COLO829 (cell line): ENCODE measurements at places on chromosomes 6 and 20.
A peak's percentile ranks its signal among the peaks of the same experiment; 100 is the strongest.

GRCh38 chr6:155881826-155882526, 426.3 kb upstream of the NOX3 start:
- no peak for DNase-seq

DNA sequence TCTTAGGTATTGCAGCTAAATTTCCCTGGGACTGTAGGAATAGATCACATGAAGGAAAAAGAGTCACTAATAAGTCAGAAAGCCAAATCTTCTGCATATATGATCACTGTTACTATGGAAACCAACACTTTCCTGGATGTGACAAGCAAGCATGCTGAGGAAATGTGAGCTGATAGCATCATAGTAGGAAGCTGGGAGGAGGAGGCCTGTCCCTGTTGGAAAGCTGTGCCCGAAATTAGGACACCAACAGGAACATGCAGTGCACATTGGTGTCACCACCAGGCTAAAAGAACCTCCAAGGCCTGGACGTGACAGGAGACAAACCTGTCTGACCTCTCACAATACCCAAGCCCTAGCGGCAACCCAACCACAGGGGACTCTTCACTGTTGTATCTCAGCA, 181.9 kb upstream of the PCSK2 start:
- DNase-seq, result no peak

- no peak for DNase-seq
Observed at GRCh38 chr6:15770347-15771143, 107.7 kb upstream of the DTNBP1 start.

DNA sequence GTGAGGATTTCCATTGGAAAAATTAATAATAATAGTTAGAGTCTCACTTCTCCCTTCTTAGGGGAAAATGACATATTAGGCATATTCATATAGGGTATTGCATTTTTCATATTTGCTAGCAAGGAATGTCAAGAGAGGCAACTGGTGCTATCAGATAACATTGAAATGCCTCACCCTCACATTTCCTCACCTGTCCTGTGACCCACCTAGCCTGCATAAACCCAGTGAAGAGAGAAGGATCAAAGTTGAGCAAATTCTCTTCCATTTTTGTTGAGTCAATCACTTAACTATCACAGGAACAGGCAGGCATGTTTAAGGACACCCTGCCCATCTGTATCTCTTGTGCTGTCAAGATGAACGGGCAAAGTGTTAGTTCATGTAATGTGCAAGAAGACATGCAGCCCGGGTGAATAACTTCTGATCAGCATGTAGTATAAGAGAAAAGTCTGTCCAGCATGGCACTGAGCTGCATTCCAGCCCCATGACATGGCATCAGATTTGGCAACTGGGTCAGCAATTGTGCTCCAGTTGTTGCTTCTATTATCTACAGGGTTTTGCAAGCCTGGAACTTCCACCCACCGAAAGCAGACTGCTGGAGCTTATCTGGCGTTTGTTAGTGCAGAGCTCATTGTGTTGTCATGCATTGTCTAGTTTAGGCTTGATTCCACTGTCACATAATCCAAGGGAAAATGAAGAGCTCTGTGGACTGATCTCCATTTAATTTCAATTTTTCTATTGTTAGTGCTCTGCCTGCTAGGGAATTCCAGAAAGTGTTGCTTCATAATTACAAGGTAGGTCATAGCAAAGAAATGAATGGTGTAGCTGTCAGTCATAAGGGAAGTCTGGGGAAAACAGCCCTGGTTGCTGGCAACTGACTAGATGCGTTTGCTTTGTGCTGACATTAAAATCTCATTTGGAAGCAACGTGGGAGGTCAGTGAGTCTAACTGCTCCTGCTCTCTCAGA, 138.4 kb upstream of the TNFAIP3 start:
- DNase-seq, result peak; percentile 13

DNA sequence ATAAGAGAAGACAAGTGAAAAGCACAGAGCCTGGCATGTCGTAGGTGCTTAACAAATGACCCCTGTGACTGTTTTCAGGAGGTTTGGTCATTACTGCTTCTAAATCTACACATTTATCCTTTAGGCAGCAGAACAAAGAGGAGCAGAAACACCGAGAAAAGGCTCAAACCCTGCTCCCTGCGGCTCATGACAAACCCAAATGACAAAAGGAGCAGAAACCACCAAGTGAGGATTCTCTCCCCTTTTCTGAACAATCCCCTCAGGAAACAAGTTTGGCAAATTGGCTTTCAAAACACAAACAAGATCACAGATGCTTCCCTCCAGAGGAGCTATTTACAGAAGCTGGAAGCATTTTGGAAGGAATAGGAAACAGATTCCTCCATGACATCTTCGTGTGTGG, 15.8 kb upstream of the SIRPG start:
- no peak for DNase-seq

DNA sequence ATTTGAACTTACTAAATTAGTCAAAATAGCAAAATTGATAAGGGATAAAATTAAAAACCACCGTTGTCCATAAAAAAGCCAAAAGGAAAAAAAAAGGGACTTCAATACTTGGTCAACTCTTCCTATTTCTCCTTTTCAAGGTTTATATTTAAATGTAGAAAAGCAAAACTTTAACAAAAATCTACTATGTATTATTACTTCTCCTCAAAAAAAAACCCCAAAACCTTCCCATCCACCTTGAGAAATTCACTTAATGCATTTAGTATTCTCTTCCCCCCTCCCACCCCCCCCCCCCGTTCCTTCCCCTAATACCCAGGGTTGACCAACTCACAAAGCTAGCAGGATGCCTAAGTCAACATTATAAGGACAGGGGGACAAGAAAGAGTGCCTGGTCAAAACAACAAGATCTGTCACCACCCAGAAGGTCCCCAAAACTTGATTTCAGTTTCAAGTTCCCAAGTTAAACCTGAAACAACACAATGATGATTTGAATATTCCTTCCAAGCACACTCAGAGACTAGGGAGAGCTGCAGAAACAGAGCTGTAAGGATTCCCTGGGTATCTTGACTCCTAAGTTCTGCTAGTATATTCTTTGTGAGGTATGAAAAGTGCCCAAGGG, 14.6 kb downstream of the GMDS start:
- no peak for DNase-seq

DNA sequence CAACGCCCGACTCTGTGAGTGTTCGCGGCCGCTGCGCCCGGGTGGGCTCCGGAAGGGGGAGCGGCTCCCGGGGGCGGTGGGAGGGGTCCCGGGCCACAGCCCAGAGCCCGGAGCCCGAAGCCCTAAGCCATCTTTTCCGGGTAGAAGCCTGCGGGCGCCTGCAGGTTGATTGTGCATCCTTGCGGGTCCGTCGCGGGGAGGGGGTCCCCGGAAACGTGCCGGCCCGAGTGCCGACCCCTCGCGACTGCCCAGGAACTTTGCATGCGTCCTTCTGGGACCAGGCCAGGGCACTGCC, 413 bp downstream of the PTPRA start:
- DNase-seq, result no peak

DNA sequence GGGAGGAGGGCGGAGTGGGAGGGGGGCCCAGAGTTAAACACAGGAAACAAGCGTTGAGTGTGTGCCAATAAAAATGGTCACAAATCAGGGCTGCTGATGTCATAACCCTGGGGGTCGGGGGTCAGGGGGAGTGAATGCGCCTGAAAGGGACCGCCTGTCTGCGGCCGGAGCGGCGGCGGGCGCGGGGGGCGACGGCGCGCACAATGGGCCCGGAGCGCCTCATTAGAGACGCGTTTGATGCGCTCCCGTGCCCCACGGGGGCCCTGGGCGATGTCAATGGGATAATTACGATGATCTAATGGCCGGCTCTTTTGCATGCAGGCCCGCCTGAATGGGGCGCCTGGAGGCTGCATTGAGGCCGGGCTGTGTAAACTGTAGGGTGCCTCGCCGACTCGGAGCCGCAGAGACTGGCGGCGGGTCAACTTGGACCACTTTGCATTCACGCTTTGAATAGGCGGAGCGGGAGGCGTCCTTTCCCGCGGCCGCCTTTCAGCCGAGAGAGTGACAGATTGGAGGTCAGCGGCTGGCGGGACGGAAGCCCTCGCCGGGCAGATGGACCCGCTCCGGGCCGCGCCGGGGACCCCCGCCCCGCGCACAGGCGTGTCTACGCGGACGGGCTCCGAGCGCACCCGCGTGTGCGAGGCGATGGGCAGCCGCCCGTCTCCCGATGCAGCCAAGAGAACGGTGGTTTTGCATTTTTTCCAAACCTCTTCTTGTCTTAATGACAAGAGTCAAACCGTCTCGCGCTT, 296.1 kb downstream of the TFAP2C start:
- DNase-seq, result no peak

GRCh38 chr6:155635416-155635815, 179.8 kb upstream of the NOX3 start:
- no peak for DNase-seq
